Esophagus mucosa (tissue), 1 donor: ENCODE measurements at places on chromosomes 1 and 21. TPM values are rescaled to one million over a fixed set of nuclear protein-coding genes. Genes with fewer than 3 reads are reported as not detected.

DNA sequence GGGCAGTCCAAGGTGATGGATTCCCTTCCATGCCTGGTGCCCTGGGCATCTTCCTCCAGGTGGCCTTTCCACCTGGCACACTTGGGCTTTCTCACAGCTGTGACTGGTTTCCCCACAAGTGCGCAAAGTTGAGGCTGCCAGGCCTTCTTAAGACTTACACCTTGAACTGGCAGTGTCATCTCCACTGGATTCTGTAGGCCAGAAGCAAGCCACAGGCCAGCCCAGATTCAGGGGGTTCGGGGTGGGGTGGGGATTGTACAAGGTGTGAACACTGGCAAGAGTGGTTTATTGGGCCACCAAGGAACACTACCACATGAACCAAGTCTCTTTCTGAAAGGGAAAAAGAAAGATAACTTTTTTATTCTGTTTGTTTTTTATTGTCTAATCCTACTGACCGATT lies 27.2 kb downstream of the DYRK1A start:
- ATAC-seq, result no peak

IL19 gene
- total RNA-seq, result 5.5 TPM

MPL gene
- 0.48 TPM for total RNA-seq

TEX38 gene
- not detected for total RNA-seq

DNA sequence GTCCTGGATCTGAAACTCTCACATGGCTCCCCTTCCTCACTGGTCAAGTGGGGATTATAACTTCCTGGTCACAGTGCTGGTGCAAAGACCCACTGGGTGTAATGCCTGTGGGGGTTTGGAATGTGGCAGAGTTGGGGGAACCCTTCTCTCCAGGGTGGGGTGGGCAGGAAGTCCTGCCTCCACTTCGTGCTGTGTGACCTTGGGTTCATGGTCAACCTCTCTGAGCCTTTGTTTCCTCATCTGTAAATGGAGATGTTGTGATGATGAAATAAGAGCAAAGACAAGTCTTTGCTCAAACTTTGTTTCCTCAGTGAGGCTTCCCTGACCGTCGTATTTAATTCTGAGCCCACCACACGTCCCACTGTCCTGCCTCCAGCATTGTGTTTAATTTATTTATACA lies 564.7 kb downstream of the PTPRU start:
- no peak for ATAC-seq
